Renal cortical epithelial cell (primary cell): ENCODE measurements at places on chromosomes 6 and 20.

- no peak for DNase-seq
Measured at GRCh38 chr20:4836935-4837334, 115.2 kb downstream of the PRND start.

- DNase-seq: peak; percentile 85
Measured at GRCh38 chr20:33909331-33909921, 84.3 kb upstream of the RALY start.

GRCh38 chr6:112501705-112502104, 154.6 kb downstream of the RFPL4B start:
- DNase-seq: no peak

GRCh38 chr6:134739299-134740026, 210.4 kb downstream of the ALDH8A1 start:
- DNase-seq: peak; percentile 65

DNA sequence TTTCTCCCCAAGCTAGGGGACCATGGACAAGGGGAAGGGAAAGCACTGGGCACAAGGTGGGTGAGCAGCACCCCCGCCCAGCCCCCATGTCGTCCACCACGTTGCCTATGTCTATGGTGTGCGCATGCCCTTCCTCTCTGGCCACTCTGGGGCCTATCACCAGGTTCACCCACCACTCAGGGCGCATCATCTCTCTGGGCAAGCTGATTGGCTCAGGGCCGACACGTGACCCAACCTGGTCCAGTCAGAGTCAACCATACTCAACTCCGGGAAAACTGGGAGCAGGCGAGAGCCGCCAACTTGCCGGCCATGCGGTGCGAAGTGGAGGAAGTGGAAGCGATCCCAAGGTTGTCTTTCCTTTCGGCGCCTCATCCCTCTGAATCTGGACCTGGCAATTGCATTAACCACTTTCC, 25.9 kb downstream of the ACSS1 start:
- no peak for DNase-seq

- DNase-seq: no peak
Measured at GRCh38 chr6:165129086-165129485, 180.3 kb downstream of the C6orf118 start.

GRCh38 chr6:79777713-79778579, 146.8 kb downstream of the SH3BGRL2 start:
- peak; percentile 49 for DNase-seq

DNA sequence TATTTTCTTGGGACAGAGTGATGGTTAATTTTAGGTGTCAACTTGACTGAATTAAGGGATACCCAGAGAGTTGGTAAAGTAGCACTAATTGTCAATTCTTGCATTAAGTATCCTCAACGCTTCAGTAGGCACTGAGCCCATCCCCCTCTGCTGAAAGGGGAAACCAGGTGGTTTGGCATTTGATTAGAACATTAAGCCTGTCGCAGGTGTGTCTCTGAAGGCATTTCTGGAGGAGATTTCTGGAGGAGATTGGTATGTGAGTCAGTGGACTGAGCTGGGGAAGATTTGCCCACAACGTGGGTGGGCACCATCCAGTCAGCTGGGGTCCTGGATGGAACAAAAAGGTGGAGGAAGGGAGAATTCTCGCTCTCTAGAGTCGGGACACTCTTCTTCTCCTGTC, 119.8 kb downstream of the RFX6 start:
- DNase-seq: peak; percentile 2

- DNase-seq: no peak
Measured at GRCh38 chr6:145815309-145816274, 997 bp upstream of the FBXO30 start.

DNA sequence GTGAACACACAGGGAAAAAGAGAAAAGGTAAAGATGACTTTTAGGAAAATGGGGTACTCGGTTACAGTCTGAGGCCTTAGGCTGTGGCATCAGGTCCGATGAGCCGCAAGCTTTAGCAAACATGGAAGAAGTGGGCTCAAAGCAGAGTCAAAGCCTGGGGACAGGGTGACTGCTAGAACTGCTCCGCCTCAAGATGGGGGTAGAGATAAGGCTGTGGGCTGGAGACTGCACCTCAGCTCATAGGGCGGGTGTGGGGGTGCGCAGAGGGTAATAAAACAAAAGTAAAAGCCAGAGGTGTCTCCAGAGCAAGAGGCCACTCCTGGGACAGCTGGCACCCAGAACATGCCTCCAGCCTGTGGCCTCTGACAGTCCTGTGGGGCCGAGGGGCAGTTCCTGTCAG, 21.3 kb upstream of the SYNDIG1 start:
- no peak for DNase-seq

GRCh38 chr20:44038681-44039123, 124.0 kb downstream of the TOX2 start:
- DNase-seq: no peak

DNA sequence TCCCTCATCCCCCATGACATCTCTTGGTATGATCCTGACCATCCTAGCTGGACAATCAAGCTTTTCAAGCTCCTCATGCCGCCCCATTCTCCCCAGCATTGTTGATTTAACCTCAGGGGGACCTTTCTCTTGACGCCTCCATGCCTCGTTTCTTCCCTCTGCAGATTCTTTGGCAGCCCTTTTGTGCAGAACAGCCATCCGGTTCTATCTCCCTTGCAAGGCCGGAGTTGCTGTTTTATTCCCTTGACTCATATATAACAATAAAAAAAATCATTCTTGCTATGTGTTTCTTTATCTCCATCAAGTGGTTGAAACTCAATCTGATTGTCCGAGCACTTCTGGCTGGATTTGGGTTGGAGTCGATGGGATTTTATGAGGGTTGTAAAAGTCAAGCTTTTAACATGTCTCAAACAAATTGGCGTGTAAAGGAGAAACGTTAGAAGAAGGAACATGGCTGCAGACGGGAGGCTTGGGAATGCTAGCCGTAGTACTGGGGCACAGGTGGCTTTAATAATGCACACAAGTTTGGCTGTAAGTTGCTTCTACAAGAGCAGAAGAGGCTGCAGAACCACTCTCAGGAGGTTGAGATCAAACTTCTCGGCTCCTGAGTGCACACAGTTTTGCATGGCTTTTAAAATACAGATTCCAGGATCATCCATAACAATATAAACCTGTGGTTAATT, 3.9 kb upstream of the SULF2 start:
- no peak for DNase-seq

DNA sequence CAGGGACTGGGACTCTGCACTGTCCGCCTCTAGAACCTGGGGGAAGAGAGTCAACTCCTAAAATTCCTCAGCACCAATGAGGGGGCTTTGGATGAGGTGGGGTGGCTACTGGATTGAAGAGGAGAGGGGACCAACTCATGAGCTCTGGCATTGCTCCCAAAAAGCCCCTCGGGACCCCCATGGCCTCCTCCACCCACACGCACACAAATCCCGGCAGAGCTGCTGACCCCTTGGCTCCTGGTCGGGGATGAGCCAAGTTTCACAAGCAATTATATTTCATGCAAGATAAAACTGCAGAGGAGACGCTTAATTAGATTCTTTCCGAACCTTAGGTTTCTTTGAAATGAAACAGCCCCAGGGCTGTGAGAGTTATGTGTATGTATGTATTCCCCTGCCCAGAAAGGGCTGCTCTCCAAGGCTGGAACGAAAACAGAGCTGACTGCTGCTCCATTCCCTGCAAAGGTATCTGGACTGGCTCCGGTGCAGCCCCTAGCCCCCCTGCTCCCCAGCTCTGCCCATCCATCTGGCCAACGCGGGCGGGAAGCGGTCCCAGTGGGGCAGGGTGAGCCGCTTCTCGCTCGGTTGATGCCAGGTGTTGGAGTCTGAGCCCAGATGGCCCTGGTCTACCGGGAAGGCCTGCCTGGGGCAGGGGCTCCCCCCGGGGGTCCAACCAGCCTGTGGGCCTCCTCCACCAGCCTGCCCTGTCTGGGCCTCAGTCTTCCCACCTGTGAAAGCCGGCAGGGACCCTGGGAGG, 46.8 kb upstream of the STX16 start:
- no peak for DNase-seq

- DNase-seq: no peak
Measured at GRCh38 chr6:42304053-42304712, 86.5 kb upstream of the MRPS10 start.

GRCh38 chr6:12325872-12326271, 35.7 kb downstream of the EDN1 start:
- no peak for DNase-seq

- DNase-seq: no peak
Measured at GRCh38 chr20:6108330-6108729, 14.5 kb downstream of the FERMT1 start.

- DNase-seq: no peak
Measured at GRCh38 chr6:108796875-108797274, 51.3 kb upstream of the ARMC2 start.

GRCh38 chr20:14888134-14888533, 550.7 kb upstream of the FLRT3 start:
- DNase-seq: no peak

- no peak for DNase-seq
Measured at GRCh38 chr20:32206760-32207625, 550 bp downstream of the PLAGL2 start.

DNA sequence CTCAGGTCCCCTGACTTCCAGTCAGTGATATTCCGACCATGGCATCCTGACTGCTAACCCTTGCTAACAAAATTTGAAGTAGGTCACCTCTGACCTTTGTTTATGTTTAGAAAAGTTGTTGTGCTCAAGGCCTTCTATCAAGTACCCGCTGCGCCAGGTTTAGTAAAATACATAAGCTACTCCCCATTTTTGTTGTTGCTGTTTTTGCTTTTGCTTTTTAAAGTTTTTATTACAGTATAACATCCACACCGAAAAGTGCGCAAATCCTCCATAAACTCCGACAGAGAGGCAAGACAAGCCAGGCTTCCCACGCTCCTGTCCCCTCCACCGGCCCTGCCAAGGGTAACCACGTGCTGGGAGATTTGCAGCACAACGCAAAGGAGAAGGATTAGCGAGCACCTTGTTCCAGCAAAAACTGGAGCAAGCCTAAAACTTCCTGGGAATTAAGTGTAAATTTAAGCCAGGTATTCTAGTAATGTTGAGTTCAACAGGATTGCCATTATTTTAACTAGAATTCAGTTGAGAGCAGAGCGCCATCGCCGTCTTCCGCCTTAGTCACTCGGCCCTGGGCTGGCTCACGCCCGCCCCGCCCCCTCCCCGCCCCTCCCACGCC, 17.8 kb upstream of the HMGN4 start:
- peak; percentile 48 for DNase-seq

- no peak for DNase-seq
Measured at GRCh38 chr6:13418844-13419243, 68.6 kb downstream of the GFOD1 start.

- no peak for DNase-seq
Measured at GRCh38 chr6:33492093-33492492, 37.7 kb downstream of the ZBTB9 start.

DNA sequence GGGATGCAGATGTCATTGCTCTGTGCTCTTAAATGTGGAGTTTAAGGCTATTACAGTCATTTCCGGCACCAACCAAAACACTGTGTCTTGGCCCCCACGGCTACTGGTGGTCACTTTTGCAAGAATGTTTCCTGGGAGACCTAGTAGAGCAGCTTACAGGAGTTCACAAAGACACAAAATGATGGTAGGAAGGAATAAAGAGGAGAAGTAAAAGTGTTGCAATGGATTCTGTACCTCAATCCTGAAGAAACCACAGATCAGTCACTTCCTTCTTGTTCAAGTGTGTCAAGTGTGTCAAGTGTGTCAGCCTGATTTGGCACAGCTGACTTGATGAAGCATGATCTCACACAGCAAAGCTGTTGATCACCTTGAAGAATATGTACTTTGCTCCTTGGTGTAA, 344.0 kb downstream of the PLCB1 start:
- peak; percentile 31 for DNase-seq

DNA sequence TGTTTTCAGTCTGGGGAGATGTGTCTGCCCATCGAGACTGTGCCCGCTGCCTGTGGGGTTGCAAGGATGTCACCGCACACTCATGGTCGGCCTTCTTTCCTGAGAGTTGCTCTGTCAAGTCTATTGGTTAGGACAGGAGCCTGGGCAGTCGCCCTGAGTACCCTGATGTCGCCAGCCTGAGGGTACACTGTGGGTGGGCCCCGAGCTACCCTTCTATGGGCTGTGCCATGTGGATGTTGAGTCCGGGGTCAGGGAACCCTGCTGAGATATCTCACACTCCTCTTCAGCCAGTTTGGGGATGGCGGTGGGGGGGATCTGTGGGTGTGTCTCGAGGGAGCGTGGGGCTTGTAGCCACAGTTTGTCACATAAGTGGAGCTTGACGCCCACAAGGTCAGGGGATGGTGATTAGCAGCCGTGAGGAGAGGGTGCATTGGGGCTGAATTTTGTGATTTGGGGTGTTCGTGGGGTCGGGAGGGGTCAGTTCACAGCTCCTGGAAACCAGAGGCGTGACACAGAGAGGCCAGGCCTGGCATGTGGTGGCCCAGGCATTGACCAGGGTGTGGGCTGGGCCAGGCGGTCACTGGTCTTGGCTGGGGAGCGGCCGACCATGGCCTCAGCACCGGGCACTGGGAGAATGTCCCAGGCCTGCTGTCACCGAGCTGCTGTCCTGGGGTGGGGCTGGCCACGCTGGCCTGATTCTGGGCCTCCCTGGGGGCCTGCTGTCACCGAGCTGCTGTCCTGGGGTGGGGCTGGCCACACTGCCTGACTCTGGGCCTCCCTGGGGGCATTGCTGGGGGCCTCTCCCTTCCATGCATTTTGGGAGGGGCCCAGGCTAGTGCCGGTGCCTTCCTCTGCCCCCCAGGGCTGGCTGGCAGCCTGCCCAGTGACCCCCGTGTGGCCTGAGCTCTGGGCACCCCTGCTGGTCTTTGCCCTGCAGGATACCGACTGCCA, 1.6 kb upstream of the NPBWR2 start:
- DNase-seq: no peak

DNA sequence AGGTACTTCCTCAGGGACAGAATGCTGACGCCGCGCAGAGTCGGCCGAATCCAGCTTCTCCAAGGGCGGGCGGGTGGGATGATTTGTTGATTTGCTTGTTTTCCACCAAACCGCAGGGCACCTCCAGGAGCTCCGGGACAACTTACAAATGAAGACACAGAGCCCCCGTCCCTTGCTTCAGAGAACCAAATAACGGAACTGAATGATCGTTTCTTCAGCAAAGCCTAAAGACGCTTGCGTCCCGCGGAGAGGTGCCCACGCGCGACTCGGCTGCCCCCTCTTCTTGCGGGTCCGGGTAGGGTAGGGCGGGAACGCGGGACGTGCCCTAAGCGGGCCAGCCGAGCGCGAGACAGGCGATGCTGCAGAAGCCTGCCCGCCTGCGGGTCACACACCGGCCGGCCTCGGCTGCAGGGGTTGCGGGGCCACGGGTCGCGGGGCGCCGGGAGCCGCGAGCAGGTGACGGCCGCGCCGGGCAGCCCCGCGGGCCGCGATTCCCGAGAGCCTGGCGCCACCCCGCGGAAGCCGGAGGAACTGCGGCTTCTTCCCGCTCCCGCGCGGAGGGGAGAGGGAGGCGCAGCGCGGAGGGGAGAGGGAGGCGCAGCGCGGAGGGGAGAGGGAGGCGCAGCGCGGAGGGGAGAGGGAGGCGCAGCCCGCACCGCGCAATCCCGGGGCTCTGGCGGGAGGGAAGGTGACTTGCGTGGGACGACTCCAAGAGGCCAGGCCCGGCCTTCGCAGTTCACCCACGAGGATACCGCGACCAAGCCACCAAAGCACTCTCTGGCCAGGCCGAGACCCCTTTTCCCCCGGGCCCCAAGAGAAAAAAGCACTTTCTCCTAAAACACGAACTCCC, 7.7 kb upstream of the FOXF2 start:
- DNase-seq: no peak

- DNase-seq: no peak
Measured at GRCh38 chr6:170453586-170454511, 99.3 kb downstream of the PSMB1 start.
